ENCODE measurements at places on chromosomes 6 and 20. TPM values are rescaled to one million over a fixed set of nuclear protein-coding genes. Genes with fewer than 3 reads are reported as not detected.

DNA sequence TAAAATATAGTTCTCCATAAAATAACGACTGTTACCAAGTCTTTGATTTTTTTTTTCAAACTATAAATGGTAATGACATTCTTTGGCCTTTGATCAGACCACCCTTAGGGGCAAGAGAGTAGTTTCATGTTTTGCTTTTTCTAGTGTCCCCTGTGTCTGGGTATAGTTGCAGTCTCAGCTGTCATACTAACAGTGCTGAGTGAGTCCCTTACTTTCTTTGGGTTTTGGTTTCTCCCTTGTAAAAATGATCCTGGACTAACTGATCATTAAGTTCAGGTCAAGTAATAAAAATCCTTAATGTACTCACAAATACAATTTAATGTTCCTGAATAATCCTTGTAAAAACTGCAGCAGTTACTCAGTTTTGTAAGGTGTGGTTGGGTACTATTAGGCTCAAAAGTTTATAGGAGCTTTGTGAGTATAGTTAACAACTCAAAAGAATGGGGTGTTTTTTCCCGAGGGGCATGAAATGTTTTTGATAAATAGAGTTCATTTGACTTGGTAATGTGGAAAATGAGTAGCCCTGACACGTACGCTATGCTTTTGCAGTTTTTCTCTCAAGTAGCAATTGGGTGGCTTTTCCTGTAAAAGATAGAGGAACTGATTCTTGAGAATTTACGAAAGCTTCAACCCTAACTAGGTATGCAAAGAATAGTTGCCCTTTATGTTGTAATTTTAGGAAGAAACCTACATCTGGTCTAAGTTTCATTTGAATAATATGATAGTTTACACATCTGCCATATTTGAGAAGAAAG, 6.2 kb downstream of the PTPN1 start:
- peak; percentile 58 for DNase-seq

DNA sequence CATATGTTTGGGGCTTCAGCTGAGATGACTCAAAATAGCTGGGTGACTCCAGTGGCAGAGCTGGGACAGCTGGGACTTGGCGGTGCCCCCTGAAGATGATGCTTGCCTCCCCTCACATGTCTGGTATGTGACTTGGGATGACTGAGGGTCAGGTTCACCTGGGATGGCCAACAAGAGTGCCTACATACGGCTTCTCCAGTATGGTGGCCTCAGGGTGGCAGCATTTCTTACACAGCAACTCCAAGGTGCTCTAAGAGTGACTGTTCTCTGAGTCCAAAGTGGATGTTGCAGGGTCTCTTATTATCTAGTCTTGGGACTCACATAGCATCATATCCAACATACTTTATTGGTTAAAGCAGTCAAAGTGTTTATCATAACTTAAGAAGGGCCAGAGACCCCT, 87.8 kb upstream of the CENPW start:
- no peak for DNase-seq

ZNF318 gene
- 3.6 TPM for polyA plus RNA-seq

DNA sequence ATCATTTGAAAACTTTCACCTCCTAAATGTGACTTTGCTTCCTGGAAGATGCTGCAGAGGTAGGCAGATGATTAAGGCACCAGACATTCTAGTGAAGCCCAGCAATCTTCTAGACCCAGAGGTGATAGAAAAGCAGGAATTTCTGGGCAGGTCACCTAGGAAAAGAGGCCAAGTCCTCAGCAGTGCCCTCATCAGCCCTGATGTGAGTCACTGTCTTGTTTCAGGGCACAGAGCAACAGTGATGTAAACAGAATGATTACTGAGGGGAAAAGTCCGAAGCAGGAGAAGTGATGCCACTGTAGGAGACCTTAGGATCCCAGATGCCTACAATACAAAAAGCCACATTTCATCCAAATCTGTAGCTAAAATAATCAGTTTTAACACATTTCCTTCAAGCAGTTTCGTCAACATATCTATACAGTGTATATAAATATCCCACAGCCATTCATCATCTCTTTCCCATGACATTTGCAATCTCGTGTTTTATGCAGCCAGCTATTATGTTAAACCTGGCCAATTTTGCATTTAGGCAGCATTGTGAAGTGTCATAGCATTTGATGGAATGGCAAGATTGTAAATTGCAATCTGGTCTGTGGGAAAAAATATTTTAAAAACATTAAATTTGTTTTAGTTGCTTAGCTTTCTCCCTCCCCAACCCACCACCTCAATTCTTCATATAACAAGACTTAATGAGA, 401.2 kb upstream of the RNF217 start:
- DNase-seq: no peak

- DNase-seq: no peak
Observed at GRCh38 chr6:44255105-44255808, 2.1 kb downstream of the SLC35B2 start.

- DNase-seq: peak; percentile 47
Observed at GRCh38 chr6:144335914-144336313, 50.8 kb downstream of the UTRN start.

DLL1 gene
- 0.11 TPM for polyA plus RNA-seq

DNA sequence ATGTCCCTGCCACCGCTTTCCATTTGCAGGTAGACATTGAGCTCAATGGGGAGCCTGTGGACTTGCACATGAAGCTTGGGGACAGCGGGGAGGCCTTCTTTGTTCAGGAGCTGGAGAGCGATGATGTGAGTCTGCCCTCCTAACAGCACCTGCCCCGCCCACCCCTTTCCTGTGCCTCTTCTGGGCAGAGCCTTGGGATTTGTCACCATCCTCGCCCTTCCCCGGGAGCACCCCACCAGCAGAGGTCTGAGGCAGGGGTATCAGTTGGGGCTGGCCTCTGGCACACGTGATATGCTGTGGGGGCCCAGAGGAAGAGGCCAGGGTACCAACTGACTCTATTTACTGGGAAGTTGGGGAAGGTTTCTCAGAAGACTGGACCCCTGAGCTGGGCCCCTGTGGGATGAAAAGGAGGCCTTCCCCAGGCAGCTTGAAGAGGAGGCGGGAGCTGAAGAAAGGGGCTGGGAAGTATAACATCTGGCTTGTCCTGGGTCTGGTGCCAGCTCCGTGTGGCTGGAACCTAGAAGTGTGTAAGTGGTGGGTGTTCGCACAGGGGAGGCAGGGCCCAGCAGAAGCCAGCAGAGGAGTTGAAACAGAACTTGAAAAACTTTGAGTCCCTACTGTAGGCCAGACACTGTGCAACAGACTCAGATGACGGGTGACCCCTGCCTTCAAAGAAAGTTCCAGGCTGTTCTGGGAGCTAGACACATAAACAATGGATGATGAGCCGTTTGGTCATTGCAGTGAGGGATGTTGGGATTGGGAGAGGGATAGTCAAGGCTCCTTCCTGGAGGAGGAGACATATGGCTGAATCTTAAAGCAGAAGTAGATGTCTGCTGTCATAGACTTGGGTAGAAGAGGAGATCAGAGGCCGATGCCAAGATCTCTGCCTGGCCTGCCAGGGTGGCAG, 7.2 kb downstream of the LPIN3 start:
- no peak for DNase-seq

- no peak for DNase-seq
Observed at GRCh38 chr20:62158541-62158940, 15.0 kb downstream of the SS18L1 start.

GRCh38 chr6:105600336-105601260, 197.7 kb upstream of the PREP start:
- no peak for DNase-seq

OSBPL2 gene
- 12.9 TPM for polyA plus RNA-seq

LTB gene
- polyA plus RNA-seq: 21.6 TPM

DNA sequence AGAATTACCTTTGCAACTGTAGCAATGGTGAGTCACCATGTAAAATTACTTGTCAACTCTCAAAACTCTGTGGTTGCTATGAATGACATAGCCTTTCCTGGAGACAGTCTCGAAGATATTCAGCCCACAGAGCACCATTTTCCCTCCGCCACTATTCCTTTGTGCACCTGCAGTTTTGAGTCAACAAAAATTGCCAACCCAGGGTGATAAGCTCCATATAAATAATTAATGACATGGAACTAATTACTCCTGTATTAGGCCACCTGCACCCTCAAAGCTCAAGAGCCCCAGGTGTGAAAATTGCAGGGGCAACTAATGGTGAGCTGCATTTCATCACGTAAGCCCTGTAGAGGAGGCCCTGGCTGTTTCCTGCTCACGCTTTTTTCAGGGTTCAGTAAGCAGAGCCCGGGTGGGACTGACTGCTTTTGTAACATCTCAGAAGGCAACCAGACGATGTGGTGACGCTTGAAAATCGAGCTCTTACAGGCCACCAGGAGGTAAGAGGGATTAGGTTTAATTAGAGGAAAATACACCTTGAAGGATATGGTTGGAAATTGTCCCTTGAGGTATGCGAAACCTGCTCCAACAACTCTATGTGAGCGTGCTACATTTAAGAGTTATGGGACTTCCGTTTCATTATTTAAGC, 70.8 kb downstream of the BMP2 start:
- no peak for DNase-seq

DNA sequence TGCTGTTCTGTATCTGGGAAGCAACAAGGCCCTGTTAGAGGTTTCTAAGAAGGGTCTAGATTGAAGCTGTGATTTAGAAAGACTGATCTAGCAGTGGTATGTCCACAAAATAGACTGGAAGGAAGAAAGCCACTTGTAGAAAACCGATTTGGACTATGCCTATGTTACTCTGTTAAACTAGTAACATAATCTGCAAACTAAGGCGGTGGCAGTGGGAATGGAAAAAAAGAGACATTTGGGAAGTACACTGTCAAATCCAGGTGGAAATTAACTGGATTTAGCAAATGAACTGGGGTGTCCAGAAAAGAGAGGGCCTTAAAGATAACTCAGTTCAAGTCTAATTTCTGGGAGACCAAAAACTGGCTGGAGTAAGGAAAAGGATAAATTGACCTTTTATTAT, 11.6 kb downstream of the ILRUN start:
- DNase-seq: no peak

SNAI1 gene
- polyA plus RNA-seq: 2.4 TPM

RPP40 gene
- polyA plus RNA-seq: 11.1 TPM

PLAGL2 gene
- 14.7 TPM for polyA plus RNA-seq

DNA sequence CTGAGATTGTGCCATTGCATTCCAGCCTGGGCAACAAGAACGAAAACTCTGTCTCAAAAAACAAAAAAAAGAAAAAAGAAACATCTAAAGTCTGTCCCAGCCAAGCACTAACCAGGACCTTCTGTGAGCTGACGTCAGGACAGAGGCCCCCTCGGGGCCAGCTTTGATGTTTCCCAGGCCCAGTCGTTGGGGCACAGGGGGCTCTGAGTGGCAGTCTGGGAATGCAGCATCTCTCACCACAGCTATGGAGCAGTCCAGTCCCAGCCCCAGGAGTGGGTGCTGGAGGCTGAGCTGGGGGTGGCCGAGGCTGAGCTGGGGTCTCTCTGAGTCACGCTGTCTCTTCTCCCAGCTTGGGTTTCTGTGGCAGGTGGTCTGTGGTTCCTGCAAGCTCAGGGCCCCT, 46.0 kb upstream of the SRF start:
- no peak for DNase-seq

GRCh38 chr6:132456700-132457143, 55.4 kb upstream of the MOXD1 start:
- DNase-seq: no peak

DNA sequence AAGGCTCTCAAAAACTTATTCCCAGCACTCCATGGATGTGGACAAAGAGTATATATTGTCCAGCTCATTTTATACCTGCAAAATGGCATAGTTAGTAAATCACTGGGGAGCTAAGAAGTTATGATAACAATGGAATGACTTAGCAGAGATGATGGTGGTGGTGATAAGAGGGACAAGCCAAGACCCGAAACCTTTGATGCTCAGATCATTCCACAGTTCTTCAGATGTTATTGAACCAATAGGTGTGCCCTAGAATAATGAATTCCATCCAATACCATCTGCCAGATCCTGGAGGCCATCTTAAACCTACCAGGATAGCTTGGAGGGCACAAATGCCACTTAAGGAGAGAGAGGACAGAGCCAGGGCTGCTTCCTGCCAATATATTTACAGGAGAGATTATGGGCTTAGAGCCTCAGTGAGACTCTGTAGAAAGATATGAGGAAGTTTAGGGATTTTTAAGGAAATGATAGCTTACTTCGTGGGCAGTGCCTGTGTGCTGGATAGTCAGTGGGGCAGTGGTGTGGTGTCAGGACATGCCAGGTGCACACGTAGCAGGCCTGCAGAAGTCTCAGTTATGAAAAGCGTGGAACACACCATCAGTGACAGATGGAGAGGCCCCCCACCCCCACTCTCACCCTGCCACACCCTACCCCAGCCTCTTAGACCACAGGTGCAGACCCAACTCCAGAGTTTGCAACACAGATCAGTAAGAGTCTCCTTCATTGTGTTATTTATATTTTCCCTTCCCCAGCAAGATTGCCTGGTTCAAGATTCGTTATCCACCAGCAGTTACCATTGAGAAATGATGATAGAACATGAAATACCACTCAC, 209.7 kb upstream of the SUPT3H start:
- no peak for DNase-seq

- no peak for DNase-seq
Observed at GRCh38 chr20:40511478-40511877, 177.6 kb downstream of the MAFB start.

PRSS16 gene
- not detected for polyA plus RNA-seq

ULBP2 gene
- 0.49 TPM for polyA plus RNA-seq

DNA sequence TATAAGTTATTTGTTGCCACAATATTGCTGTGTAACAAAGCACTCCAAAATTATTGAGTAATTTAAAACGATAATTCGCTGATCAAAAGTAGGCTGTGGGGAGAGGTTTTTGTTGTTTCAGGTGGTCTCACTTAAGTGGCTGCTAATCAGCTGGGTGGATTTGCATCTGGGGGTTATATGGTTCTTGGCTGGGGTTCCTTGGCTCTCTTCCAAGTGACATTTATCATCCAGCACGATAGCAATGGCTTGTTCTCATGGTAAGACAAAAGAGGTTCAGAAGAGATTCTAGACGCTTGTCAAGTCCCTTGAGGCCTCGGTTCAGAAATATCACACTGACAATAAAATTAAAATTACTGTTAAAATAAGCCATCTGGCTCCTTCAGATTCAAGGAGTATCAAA, 1648.8 kb downstream of the GRIK2 start:
- DNase-seq: no peak

OTOR gene
- polyA plus RNA-seq: not detected

ZKSCAN3 gene
- 0.36 TPM for polyA plus RNA-seq

GRCh38 chr6:17984812-17985670, 2.4 kb downstream of the KIF13A start:
- DNase-seq: no peak

DNA sequence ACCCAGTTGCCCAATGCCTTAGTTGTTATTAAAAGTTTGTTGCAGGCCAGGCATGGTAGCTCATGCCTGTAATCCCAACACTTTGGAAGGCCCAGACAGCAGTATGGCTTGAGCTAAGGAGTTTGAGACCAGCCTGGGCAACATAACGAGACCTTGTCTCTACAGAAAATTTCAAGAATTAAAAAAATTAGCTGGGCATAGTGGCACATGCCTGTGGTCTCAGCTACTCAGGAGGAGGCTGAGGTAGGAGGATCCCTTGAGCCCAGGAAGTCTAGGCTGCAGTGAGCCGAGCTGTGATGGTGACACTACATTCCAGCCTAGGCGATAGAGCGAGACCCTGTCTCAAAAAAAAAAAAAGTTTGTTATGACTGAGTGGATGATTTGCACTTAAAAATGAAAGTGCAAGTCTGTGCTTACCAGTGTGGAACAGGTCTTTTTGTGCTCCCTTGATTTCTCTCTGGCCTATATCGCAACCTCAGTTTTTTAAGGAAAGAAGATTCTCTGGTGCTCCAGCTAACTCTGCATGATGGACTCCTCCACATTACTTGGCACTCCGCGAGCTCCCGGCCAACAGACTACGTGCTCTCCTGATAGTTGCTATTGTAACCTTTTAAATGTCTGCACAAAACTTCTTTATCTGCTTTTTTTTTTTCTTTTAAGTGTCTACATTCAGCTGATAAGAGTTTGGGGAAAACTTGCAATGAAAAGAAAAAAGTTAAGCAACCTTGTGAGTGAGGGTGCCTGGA, 22.1 kb downstream of the ZKSCAN3 start:
- no peak for DNase-seq

GRCh38 chr6:141734071-141734840, 398.5 kb upstream of the GJE1 start:
- DNase-seq: no peak
